Activated CD8-positive, alpha-beta T cell treated with anti-CD3 and anti-CD28 coated beads for 36 hours (primary cell): ENCODE measurements at places on chromosomes 4 and X. TPM values are rescaled to one million over a fixed set of nuclear protein-coding genes. Genes with fewer than 3 reads are reported as not detected.

The PASD1 gene
- not detected for total RNA-seq

The GAGE12H gene
- total RNA-seq = not detected

The UTP14A gene
- total RNA-seq = 33.1 TPM

The PWWP3B gene
- not detected for total RNA-seq

The PAGE5 gene
- total RNA-seq = not detected
